ENCODE measurements at places on chromosomes 7 and 10. TPM values are rescaled to one million over a fixed set of nuclear protein-coding genes. Genes with fewer than 3 reads are reported as not detected.

GRCh38 chr10:18290651-18291313 lies 150.6 kb downstream of the CACNB2 start:
- DNase-seq: no peak

GPR146 gene
- 24.1 TPM for total RNA-seq

DNA sequence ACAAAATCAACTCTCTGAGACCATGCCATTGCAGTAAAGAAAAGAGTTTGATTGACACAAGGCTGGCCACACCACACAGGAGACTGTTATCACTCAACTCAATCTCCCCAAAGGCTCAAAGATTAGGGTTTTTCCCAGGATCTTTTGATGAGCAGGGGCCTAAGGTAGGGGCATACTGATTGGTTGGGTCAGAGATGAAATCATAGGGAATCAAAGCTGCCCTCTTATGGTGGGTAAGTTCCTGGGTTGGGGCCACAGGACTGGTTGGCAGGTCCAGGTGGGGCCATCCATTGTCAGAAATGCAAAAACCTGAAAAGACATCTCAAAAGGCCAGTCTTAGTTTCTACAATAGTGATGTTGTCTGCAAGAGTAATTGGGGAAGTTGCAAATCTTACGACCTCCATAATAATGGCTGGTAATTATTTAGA lies 91.6 kb downstream of the AKR1D1 start:
- no peak for DNase-seq

DNA sequence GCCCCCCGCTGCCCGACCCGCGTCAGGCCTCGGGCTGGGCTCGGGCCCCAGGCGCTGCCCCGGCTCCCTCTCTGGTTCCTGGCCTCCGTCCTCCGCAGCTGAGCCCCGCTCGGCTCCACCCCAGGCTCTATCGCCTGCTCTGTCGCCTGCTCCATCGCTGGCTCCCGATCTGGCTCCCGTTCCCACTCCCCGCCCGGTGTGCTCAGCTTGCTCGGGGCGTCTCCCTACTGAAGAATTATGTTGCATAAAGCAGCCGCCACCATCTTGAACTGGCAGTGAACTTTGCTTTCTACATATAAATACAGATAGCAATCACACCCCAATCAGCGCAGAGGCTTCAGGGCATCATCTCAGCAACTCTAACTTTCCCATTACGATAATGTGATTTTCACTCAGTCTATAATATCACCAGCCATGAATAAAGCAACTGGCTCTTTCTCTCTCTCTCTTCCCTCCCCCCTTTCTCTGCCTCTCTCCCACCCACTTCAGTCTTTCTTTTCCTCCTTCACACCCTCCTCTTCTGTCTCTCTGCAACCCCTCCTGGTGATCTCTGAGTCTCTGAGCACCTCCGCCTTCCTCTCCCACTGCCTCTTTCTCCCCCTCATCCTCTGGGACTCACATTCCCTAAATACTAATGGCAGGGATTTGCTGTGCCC lies 43.3 kb upstream of the BTRC start:
- DNase-seq: no peak

- peak; percentile 15 for DNase-seq
These were observed 32.4 kb downstream of the CAMK2B start for GRCh38 chr7:44292876-44293560.

All from heart left ventricle (tissue), 16 donors.